IPS DF 6.9 (cell line): ENCODE measurements at places on chromosomes 6 and 20.

GRCh38 chr20:63635431-63636141 lies 8.7 kb upstream of the GMEB2 start:
- DNase-seq, result no peak

GRCh38 chr6:15252195-15252594 lies 6.3 kb downstream of the JARID2 start:
- no peak for DNase-seq

- DNase-seq, result no peak
These were observed 23.1 kb upstream of the MAS1L start for GRCh38 chr6:29510746-29511300.

- DNase-seq, result no peak
These were observed 192.9 kb downstream of the AIG1 start for GRCh38 chr6:143253586-143253985.

DNA sequence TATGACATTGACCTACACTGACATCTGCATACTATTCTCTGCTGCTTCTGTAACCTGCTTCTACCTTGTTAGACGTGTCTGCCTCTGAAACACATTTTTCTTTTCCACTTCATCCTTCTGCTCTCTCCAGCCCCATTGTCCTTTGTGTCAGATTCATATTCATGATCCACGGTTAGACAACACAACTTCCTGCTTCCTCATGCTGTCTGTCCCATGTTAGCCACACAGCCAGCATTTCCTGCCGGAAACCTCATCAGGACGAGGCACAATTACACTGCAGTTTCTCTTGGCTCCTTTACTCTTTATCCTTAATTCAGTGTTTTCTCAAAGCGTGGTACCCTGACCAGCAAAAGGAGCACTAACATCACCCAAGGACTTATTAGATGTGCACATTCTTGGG lies 150.2 kb downstream of the TBC1D7 start:
- no peak for DNase-seq

DNA sequence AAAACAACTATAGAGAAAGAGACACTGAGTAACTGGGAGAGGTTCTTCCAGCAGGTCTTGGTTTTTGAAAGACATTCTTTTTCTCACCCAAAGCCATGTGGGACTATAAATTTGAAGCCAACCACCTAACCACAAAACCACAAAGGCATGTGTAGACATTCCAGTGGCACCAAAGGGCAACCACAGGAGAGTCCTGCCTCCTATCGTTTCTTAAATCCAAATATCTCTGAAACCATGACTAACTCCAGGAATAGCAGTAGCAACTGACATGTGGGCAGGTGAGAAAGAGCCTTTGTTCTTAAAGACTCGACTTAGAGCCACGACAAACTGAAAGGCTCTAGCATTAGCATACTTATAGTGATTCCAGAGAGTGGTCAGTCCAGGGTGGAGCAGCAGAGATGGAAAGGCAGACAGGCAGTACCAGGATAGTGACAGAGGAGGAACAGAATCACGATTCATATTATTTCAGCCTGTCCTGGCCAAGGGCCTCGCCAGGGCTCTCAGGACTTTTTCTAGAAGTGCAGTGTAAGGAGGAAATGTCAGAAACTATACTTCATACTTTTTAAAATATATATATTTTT lies 9.4 kb upstream of the COL9A1 start:
- DNase-seq, result no peak

GRCh38 chr6:41840326-41840725 lies 52.8 kb downstream of the TOMM6 start:
- DNase-seq, result no peak

GRCh38 chr20:57985278-57985677 lies 243.2 kb downstream of the ANKRD60 start:
- DNase-seq, result no peak

GRCh38 chr6:2850538-2851113 lies 9.0 kb upstream of the SERPINB1 start:
- no peak for DNase-seq

DNA sequence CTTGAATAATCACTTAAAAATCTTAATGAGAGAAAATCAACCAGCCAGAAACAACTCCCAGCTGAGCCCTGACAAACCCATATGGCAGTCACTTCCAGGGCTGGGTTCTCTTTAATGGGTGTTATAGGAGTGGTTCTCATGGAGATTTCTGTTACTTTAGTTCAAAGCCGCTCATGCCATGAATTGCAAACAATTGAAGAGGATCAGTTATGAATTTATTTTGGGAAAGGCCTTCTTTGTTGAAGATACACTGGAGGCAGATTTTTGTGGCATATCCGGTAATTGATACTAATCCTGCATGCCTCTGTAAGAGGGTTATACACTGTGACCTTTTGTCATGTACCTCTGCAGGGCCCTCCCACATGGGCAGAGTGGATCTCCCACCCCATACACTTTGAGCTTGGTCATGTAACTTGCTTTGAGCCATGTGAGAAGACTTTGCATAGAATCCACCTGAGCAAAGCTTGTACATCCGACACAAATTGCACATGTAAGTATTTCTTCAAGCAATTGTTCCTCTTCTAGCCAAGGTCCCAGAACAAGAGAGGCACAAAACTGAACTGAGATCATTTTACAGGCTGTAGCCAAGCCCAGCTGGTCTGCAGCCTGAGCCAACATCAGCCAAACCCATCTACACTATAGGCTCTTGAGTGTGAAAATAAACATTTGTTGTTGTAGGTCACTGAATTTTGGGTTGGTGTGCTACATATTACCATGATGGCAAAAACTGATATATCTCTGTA lies 492.3 kb downstream of the PREX1 start:
- DNase-seq, result no peak

DNA sequence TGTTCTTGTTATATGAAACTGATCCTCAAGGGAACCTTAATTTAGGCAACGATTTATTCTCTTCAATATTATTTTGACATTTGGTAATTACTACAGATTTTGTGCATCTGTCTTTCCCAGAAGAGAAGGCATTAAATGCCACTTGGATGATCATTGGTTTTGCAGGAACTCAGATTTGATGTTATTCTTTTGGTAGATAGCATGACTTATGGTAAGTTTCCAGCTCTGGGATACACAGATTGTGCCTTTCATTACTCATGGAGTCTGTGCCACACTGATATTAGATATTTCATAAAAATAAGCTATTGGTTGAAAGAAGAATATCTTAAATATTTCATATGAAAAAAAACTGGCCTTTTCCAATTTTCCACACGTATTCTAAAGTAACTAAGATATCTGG lies 120.1 kb downstream of the AIG1 start:
- no peak for DNase-seq

GRCh38 chr6:1603708-1604107 lies 6.0 kb upstream of the FOXC1 start:
- DNase-seq, result no peak

DNA sequence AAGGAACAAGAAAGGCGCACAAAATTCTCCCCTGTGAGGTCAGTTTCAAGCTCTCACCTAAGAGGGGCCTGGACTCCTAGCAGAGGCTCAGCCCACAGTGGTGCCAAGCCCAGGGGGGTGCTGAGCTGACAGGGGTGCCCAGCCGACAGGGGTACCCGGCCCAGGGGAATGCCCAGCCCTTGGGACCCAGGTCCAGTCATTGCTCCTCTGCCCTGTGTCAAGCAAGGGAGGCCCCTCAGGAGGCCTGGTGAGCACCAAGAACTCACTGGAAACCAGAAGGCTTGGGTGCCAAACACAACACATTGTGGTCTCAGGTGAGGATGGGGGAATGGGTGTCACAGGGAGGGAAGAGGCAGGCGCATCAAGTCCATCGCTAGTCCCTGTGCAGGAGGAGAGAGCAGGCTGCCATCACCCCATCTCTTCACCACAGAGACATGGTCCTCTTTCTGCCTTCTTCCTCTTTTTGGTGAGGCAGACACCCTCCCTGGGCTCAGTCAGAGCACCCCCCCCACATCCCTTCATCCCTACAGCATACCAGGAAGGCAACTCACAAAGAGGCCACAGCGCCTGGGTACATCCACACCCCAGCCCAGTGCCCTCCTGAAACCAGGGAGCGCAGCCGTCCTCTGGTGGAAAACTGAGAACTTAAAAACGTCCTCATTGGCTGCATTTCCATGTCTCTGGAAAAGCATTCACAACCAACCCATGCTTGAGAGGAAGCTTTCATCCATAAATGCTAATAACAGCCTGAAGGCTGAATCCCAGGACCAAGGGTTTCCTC lies 111.3 kb downstream of the BANF2 start:
- DNase-seq, result no peak

- DNase-seq, result no peak
These were observed 148.1 kb downstream of the ZDHHC14 start for GRCh38 chr6:157528931-157529653.

DNA sequence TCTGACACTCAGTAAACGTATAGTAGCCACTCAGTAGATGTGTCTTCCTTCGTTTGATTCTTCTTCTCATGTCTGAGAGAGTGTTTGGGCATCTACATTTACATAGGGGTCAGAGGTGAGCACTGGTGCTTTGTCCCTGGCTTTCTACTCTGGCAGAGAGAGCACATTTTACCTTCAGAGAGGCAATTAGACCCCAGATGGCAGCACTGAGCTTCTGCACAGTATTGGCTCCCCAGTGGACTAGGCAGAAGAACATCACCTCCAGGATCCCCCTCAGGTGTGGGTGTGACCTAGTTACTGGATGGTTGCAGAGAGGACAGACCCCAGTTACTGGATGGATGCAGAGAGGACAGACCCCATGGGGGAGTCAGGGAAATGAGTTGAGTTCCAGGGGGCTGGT lies 327.2 kb downstream of the DHX35 start:
- no peak for DNase-seq

- DNase-seq, result no peak
These were observed 64.3 kb upstream of the BTBD3 start for GRCh38 chr20:11853359-11853758.

DNA sequence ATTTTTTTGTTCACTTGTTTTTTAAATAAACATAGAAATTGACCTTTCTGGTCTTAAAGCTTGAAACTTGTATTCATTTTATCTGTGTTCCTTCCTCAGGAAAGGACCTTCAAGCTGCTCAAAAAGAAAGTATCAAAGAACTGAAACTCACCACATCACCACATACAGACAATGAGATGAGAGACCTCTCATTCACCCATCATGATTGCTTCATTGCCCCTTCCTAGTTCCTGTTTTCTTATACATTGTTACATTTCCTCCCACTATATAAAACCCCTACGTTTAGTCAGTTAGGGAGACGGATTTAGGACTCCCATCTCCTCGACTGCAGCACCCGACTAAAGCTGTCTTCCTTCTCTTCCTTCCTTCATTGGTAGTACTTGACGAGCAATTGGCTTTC lies 180.5 kb upstream of the OPRM1 start:
- no peak for DNase-seq

DNA sequence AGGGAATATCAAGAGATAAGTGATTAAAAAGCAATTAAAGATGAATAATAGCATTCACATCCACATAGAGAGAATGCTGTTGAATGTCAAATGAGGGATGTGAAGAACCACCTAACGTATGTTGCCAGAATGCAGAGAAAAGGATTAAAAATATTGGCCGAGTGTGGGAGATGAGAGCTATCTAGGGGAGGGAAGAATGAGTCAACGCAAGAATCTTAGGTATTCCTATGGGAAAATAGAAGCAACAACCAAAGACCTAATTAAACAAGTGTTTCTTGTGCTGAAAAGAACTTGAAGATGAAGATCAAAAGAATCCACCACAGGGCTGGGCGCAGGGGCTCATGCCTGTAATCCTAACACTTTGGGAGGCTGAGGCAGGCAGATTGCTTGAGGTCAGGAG lies 12.2 kb upstream of the RSPH3 start:
- DNase-seq, result no peak

DNA sequence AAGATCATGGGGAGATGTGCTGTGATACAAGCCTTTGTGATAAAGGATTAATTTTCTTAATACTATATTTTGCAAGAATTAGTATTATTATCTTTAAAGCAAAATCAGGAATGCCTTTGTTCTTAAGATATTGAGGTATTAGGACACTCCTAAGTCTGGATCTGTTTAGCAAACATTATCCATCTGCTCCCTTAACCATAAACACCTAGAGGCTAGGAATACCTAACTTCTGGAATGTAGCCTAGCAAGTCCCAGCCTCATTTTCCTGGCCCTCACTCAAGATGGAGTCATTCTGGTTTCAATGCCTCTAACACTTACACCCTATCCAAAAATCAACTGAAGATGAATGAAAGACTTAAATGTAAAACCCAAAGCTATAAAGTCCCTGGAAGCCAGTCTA lies 106.3 kb upstream of the GJE1 start:
- DNase-seq, result no peak

DNA sequence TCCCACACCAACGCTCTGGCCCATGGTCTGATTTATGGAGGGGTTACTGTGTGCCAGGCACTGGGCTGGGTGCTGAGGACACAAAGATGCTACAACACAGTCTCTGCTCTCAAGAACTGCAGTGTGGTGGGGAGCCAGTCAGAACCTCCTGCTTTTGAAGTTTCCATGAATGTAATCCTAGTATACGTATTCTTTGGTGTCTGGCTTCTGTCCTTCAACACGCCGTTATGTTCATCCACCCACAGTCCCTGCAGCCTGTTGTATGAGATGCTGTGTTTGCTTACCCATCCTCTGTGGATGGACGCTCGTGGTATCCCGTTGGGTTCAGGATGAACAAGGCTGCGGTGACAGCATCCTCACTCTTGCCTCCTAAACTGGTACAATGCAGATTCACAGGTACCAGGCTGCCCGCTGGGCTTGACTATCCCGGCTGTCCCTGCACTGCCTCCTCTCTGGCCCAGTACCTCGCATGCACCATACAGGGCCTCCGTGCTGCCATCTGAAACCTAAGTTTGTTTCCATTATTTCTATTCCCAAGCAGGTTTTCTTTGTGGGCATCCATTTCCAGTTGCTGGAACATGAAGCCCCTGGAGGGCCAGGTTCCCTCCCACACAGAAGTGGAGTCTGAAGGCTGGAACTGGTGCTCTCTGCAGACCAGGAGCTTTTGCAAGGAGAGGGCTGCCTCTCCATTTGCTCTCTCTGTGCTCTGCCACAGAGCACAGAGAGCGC lies 364.5 kb downstream of the ZFAND3 start:
- no peak for DNase-seq

DNA sequence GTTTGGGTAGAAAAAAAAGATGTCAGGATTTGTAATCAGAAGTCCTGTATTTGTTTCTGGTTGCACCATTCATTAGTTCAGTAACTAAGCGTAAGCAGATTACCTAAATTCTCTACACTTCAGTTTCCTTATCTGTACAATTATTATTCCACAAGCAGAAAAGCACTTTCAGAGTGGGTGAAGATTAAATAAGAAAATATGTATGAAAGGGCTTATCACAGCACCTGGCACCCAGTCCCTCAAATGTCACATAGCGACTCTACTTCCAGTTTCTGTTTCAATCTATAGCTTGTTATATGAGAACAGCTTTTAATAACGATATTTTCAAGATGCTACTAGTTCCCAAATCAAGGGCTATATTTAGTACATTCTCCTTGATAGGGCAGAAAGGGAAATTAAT lies 31.4 kb downstream of the RGS17 start:
- DNase-seq, result no peak

- no peak for DNase-seq
These were observed 2.8 kb upstream of the ZBTB9 start for GRCh38 chr6:33451606-33452005.

GRCh38 chr20:50471231-50471630 lies 39.0 kb upstream of the PTPN1 start:
- no peak for DNase-seq

DNA sequence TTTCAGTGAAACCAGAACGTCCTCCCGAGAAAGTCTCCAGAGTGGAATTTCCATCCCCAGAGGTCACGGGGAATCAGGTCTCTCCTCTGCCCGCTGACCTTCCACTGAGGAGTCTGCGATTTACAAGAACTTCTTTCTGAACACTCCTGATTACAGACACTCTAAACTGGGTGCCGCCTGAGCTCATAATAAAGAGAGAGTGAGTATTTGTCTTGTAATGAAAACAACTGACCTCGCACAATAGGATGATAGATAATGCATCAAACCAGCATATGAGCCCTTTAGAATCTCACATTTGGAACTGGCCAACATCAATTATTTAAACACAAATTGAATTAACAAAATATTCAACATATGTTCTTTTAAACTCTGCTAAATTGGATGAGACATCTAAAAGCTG lies 47.5 kb downstream of the DLL1 start:
- DNase-seq, result no peak
